ENCODE measurements at places on chromosomes 1 and 21.

DNA sequence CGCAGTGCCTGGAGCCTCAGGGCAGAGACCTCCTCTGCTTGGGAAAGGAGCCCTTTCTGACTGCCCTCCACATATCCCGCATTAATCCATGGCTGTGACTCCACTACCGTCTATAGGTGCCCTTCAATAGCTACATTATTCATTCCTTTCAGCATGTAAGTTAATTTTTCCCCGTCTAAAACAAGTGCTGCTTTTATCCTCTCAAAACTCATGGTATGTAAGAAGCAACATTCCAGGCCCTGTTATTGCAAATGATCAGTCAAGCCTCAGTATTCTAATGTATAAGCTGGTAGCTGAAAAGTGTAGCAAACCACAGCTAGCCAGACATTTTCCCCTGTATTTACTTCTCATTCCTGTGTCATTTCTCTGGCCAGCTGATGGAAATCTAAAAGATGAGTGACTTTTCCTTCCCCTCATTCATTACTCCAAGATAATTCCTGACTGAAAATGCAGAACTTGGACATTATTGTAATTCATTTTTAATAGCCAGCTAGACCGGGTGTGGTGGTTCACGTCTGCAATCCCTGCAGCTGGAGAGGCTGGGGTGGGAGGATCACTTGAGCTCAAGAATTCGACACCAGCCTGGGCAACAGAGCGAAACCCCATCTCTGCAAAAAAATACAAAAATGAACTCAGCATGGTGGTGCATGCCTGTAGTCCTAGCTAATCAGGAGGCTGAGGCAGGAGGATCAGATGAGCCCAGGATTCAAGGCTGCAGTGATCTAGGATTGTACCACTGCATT, 88.5 kb upstream of the SOD1 start:
- no peak for DNase-seq

DNA sequence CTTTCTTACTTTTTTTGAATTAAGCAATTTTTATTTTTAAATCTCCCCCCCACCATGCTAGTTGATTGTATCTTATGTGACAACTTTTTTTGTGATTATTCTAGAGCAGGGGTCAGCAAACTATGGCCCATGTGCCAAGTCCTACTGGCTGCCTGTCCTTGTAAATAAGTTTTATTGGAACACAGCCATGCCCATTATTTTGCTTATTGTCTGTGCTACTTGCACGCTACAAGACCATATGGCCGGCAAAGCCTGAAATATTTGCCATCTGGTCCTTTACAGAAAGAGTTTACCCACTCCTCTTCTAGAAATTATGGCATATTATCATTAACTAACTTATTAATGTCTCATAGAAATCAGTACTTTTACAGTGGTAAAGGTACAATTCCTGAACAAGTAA, 51.7 kb downstream of the AK5 start:
- DNase-seq = no peak

DNA sequence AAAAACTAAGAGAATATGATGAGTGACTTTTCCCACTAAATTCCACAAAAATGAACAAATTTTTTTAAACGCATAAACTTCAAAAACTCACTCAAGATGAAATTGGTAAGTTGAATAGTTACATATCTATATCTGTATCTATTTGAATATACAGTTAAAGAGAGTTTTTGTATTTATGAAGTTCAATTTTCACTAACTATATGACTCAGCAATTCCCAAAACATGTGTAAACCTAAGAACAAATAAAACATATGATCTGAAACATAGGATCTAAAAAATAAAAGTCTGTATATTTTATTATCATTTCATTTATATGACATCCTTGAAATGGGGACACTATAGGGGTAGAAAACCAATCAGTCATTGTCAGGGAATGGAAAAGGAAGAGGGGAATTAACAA, 105.7 kb upstream of the SNX7 start:
- DNase-seq = no peak

DNA sequence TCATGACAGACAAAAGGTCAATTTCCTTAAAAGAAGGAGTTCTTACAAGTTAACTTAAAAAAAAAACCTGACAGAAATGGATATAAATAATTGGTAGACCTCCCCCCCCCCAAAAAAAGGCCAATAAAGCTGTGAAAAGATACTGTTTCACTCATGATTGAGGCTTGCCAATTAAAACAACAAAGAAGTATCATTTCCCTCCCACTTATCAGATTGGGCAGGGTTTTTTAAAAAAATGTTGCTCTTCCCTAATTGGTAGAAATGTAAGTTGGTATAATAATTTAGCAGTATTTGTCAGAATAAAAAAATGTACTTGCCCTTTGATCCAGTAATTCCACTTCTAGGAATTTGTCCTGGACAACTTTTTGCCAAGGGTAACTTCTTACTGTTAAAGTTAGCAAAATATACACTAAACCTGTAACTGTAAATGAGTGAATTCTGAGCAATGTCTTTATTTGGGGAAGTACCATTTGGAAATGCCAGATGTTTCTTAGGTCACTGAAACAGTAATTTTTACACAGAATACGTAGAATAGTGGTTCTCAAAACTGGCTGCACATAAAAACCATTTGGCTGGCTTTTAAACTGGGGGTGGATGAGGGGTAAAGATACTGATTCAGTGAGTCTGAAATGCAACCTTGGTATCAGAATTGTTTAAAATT, 17.5 kb downstream of the RNF2 start:
- no peak for DNase-seq

DNA sequence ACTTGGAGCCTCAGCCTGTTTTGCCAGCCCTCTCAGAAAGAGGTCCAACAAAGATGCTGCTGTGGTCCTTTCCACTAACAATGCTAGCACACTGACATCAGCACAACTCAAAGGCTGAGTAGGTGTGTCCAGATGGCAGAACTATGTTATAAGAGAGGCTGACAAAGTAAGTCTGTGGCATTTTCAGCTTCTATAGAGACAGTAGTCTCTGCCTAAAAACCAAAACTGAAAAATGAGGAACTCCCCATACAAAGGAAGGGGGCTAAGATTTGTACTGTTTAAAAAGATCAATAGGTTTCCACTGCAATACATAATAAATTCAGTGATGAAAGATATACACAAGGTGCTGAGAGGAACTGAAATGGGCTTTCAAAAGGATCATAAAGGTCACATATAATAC, 12.3 kb downstream of the ERO1B start:
- DNase-seq = no peak

GRCh38 chr1:39575191-39576015, 1.2 kb downstream of the PABPC4 start:
- DNase-seq = peak; percentile 35
